ENCODE measurements at places on chromosomes 5 and 9. TPM values are rescaled to one million over a fixed set of nuclear protein-coding genes. Genes with fewer than 3 reads are reported as not detected.

ORM2 gene
- not detected for total RNA-seq

KCTD16 gene
- total RNA-seq, result under 0.01 TPM

KDM3B gene
- total RNA-seq, result 49.7 TPM

CKMT2 gene
- 0.78 TPM for total RNA-seq

SLIT3 gene
- 2.9 TPM for total RNA-seq
